Activated naive CD8-positive, alpha-beta T cell treated with anti-CD3 and anti-CD28 coated beads for 36 hours (primary cell): ENCODE measurements at places on chromosomes 16 and 17. TPM values are rescaled to one million over a fixed set of nuclear protein-coding genes. Genes with fewer than 3 reads are reported as not detected.

The KRTAP4-3 gene
- not detected for total RNA-seq

The LPO gene
- not detected for total RNA-seq

DNA sequence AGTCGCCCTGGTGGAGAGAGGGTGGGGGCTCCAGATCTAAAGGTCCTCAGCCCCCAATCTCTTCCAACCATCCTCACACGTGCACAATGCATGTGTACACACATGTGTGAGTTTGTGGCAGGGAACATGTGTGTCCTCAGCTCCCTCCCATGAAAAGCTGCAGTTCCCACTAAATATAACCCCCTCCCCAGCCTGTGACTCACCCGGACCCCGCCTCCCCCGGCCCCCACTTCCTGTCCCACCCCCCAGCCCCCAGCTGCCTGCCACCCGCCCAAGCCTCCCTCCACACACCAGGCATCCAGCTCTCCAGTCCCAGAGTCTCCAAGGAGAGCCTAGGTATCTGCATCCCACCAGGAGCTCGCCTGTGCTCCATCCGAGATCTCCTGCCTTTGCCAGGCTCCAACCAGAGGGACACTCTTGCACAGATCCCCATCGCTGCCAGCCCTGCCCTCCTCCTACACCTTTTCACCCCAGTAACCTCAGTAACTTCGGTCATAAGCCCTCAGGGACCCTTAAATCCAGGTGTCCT lies 3.9 kb downstream of the DLG4 start:
- H3K27ac ChIP-seq, result peak overlapping the region; percentile 95
- H3K4me1 ChIP-seq, result peaks cover 64% of the 10 kb centered on the region
- DNase-seq, result no peak
- peaks cover 3% of the 10 kb centered on the region for H3K27me3 ChIP-seq
- H3K4me3 ChIP-seq, result peak overlapping the region; percentile 76

GRCh38 chr17:17467016-17467415 lies 9.8 kb upstream of the MED9 start:
- H3K4me1 ChIP-seq, result no peaks in the 10 kb centered on the region
- H3K27me3 ChIP-seq, result peaks cover 2% of the 10 kb centered on the region
- no peaks in the 10 kb centered on the region for H3K36me3 ChIP-seq
- DNase-seq, result no peak

DNA sequence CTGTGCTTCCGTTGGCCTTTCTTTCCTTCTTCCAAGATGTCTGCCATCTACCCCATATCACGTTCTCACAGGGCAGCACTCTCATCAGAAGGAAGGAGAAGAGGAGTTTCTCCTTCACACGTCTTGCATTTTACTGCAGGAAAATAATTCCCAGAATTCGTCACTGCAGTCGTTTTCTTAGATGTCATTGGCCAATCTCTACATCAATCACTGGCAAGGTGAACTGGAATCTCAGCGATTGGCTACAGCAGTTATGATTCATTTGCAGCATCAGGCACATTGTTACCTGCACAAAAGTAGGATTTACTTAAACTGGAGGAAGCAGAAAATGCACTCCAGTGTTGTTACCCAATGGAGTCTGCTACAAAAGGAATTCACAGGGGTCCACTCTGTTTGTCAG lies 277.2 kb upstream of the RBFOX1 start:
- DNase-seq, result no peak
- H3K27me3 ChIP-seq, result no peaks in the 10 kb centered on the region
- H3K4me1 ChIP-seq, result no peaks in the 10 kb centered on the region
- H3K4me3 ChIP-seq, result no peak overlapping the region
- no peaks in the 10 kb centered on the region for H3K36me3 ChIP-seq

GRCh38 chr17:49862781-49863331 lies 15.0 kb upstream of the TAC4 start:
- no peak overlapping the region for H3K27ac ChIP-seq
- no peaks in the 10 kb centered on the region for H3K36me3 ChIP-seq
- peaks cover 2% of the 10 kb centered on the region for H3K4me1 ChIP-seq
- no peak overlapping the region for H3K4me3 ChIP-seq
- H3K27me3 ChIP-seq, result peaks cover 3% of the 10 kb centered on the region
- DNase-seq, result no peak
